ENCODE measurements at places on chromosomes 7 and 10. TPM values are rescaled to one million over a fixed set of nuclear protein-coding genes. Genes with fewer than 3 reads are reported as not detected.

- H3K27ac ChIP-seq = no peak overlapping the region
- no peak for DNase-seq
- H3K27me3 ChIP-seq = peaks cover 1% of the 10 kb centered on the region
- no peaks in the 10 kb centered on the region for H3K4me1 ChIP-seq
Measured at GRCh38 chr10:7464691-7465090, 53.9 kb upstream of the SFMBT2 start.

GRCh38 chr7:64574540-64575099 is 11.7 kb upstream of the ZNF680 start:
- H3K27ac ChIP-seq = peak overlapping the region; percentile 60
- H3K36me3 ChIP-seq = peaks cover 13% of the 10 kb centered on the region
- H3K4me3 ChIP-seq = peak overlapping the region; percentile 76
- peaks cover 5% of the 10 kb centered on the region for H3K27me3 ChIP-seq

The HYAL4 gene
- not detected for total RNA-seq

The PIP gene
- not detected for total RNA-seq

Measured in HFFc6 (cell line).